ENCODE measurements at places on chromosomes 2 and 18. TPM values are rescaled to one million over a fixed set of nuclear protein-coding genes. Genes with fewer than 3 reads are reported as not detected.

GRCh38 chr2:192413812-192414681 lies 219.3 kb upstream of the TMEFF2 start:
- no peak for ATAC-seq

The TMEM163 gene
- 0.27 TPM for total RNA-seq

- ATAC-seq: no peak
Measured at GRCh38 chr2:45083175-45083574, 73.9 kb upstream of the SIX2 start.

The IL18R1 gene
- total RNA-seq: 2.8 TPM

The ACTG2 gene
- total RNA-seq: 5,929 TPM

GRCh38 chr2:127410871-127411652 lies 7.2 kb upstream of the PROC start:
- ATAC-seq: peak; percentile 29
